Foreskin keratinocyte (primary cell): ENCODE measurements at places on chromosomes 16 and 17.

- no peak for DNase-seq
Observed at GRCh38 chr16:17354141-17354601, 116.6 kb downstream of the XYLT1 start.

DNA sequence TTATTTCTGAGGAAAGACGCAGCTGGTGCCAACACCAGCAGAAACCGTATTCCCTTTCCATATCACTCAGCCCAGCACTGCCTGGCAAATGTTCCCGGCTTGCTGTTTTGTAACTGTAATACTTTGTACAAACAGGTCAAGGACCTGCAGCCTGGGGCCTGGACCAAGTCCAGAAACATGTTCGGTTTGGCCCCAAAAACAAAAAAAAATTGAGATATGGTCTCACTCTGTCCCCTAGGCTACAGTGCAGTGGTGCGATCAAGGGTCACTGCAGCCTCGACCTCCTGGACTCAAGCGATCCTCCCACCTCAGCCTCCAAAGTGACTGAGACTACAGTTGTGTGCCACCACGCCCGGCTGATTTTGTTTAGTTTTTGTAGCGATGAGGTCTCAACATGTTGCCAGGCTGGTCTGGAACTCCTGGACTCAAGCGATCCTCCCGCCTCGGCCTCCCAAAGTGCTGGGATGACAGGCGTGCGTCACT lies 1.2 kb downstream of the HAGH start:
- DNase-seq: no peak

GRCh38 chr17:44793885-44794842 lies 35.4 kb downstream of the ADAM11 start:
- DNase-seq: no peak

- DNase-seq: no peak
Observed at GRCh38 chr16:87874639-87875427, 5.5 kb upstream of the SLC7A5 start.

GRCh38 chr16:73781297-73781696 lies 515.3 kb upstream of the PSMD7 start:
- no peak for DNase-seq
